ENCODE measurements at places on chromosomes 6 and 20.

DNA sequence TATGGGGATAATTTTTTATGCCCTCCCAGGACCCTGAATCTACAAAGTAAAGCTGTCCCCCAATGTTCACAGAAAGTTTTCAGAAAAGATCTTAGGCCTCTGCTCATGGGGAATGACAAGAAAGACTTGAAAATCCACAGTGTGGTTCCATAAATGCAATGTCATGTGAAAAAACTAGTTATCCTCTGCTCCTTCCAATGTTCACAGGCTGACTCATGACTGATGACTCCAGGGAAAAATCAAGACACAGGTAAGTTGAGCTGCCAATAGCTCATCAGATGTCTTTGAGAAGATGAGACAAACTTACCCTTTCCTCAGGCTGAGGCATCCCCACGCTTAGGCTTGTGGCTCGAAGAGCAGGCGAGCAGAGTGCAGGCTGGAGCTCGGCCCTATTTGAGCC is 14.8 kb upstream of the BCLAF1 start:
- DNase-seq: no peak

DNA sequence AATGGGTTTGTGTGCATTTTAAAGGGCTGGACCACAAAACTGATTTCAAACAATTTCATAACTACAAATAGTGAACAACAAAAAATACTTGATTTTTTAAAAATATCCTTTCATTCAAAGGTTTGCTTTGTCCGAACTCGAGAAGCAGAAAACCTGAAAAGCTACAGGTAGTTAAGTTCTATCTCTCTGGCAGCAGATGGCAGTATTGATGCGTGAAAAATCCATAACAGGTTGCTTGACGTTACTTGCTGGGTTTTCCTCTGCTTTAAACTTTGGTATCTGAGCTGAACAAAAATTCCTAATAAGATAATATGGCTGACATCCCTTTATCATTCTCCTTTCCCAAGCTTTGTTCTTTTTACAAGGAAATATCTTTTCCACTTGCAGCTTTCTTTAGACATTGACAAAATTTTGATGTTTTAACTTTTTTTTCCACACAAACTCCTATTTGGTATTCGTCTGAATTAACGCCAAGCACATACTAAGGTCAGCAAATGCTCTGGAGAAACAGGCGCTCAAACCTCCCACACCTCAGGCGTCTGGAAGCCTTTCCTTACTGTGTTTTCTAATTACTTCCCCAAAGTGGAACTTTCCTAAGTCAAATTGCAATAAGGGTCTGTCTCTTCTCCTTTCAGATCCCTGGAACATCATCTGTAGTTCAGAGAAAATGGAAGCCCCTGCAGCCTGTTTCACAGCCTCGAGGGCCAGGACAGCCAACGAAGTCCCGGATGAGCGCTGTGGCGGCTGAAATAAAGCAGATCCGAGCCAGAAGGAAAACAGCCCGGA is 50.3 kb upstream of the GFRAL start:
- no peak for DNase-seq

DNA sequence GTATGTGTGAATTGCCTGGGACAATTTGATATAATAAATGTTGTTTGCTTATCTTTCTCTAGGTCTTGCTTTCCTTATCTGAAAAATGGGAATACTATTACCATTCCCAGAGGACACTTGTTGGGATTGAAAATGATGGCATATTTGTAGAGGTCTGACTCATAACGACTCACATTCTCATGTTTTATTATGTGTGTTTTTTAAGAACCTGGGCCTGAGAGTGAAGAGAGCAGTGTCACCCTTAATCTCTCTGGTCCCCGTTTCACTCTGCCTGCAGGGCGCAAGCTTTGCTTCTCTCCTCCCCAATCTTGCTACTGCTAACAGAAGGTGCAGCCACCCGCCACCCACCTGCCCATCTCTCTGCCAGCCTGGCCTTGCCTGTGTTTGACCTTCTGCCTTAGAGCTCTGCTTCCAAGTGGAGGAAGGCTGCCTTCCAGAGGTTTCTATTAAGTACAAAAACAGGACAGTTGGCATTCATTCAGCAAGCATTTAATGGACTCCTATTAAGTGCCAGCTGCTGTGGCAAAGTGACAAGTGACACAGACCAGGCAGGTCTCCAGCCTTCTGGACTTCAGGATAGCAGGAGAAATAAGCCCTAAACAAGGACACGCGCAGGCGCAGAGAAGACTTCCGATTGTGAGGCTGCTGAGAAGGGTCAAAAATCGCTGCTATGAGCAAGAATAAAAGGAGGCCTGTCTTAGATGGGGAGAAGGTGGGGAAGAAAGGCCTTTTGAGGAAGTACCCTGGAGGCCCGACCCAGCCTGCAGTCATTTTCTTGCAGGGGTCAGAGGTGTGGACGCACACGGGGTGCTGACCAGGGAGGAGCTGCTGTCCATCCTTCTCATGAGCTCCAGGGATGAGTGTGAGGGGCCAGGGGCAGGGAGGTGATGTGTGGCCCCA is 112.5 kb downstream of the JPH2 start:
- DNase-seq: no peak

GRCh38 chr6:169310983-169311382 is 57.3 kb upstream of the THBS2 start:
- DNase-seq: no peak
